Type B pancreatic cell (in vitro differentiated cells): ENCODE measurements at places on chromosomes 12 and 14.

DNA sequence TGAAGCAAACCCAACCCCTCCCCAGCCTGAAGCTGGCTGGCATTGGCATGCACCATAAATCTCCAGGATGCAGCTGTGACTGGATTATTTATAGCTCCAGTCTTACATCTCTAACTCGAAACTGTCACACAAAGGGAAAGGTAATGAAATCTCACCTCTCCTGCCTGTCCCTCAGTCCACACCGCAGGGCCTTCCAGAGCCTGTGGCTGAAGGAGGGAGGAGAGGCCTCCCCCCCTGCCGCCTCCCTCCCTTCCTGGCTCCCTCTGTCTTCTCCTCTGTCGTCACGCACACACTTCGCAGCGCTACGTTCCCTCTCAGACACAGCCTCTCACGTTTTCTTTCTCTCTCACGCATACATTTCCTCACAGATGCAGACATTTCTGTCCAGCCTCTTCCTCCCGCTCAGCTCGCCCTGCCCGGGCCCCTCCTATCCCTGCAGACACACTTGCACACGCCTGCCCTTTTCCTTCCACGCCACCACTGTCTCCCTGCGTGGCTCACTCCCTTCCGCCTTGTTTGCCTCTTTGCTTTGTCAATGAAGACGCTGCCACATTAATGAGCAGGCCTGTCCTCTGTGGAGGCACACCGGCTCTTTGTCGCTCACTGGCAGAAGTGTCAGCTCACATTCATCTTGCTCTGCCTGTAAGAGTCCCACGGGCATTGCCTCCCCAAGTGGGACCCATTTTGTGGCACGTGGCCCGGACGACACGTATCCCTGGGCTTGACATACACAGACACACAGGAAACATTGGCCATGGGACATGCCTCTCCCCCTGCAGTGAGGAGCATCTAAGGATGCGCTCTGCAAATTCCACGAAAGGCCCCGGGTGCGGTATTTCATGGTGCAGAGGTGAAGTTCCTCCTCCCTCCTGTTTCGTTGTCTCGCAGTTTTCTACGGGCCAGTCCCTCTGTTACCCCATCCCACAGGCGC lies 27.9 kb downstream of the IRF2BPL start:
- H3K4me3 ChIP-seq: peak overlapping the region; percentile 59
- DNase-seq: no peak

DNA sequence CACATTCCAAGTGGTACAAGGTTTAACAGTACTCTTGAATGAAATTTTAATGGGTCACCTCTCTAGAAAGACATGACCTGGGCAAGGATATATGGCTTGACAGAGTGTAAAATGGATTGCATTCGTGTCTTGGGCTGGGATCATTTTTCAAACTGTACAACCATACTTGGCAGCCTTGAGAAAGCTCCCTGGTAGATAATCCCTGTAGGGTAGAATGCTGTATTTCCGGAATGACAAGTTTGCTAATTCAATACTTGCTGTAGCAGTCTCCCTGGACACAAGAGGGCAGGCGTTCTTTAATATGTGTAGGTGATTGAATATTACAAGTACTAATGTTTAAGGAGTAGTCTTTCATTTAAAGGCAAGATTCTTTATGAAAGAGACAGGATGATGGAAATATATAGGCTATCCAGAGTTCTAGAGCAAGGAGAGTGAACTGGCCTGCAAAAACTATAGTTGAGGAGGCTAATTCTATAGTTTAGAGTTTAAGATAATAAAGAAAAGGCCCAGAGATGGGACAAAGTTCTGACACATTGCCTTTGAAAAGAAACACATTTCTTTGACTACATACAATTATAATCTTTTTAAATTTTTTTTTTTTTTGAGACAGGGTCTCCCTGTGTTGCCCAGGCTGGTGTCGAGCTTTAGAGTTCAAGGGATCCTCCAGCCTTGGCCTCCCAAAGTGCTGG lies 53.4 kb downstream of the PLBD1 start:
- H3K36me3 ChIP-seq: peaks cover 29% of the 10 kb centered on the region
- H3K4me3 ChIP-seq: peak overlapping the region; percentile 50
- DNase-seq: no peak
- H3K27me3 ChIP-seq: no peaks in the 10 kb centered on the region
- no peaks in the 10 kb centered on the region for H3K4me1 ChIP-seq

- peaks cover 28% of the 10 kb centered on the region for H3K4me1 ChIP-seq
- H3K27me3 ChIP-seq: no peaks in the 10 kb centered on the region
- H3K4me3 ChIP-seq: no peak overlapping the region
- H3K36me3 ChIP-seq: peaks cover 7% of the 10 kb centered on the region
- H3K27ac ChIP-seq: no peak overlapping the region
- no peak for DNase-seq
These were observed 29.1 kb downstream of the CHST11 start for GRCh38 chr12:104485651-104486362.

GRCh38 chr12:49895773-49896172 lies 7.9 kb downstream of the FAIM2 start:
- no peak for DNase-seq
- H3K36me3 ChIP-seq: no peaks in the 10 kb centered on the region
- peaks cover 20% of the 10 kb centered on the region for H3K27me3 ChIP-seq

GRCh38 chr14:35286707-35287106 lies 5.5 kb upstream of the PSMA6 start:
- H3K4me3 ChIP-seq: no peak overlapping the region
- no peak for DNase-seq
- H3K27ac ChIP-seq: no peak overlapping the region
- peaks cover 4% of the 10 kb centered on the region for H3K4me1 ChIP-seq

- no peak overlapping the region for H3K27ac ChIP-seq
- H3K4me1 ChIP-seq: peaks cover 13% of the 10 kb centered on the region
- no peak overlapping the region for H3K4me3 ChIP-seq
These were observed 273.6 kb upstream of the PWP1 start for GRCh38 chr12:107411792-107412535.

GRCh38 chr12:96578526-96579125 lies 89.2 kb downstream of the CFAP54 start:
- H3K36me3 ChIP-seq: no peaks in the 10 kb centered on the region
- DNase-seq: no peak
- no peak overlapping the region for H3K27ac ChIP-seq
- H3K27me3 ChIP-seq: peaks cover 2% of the 10 kb centered on the region

GRCh38 chr12:69534389-69534822 lies 50.9 kb upstream of the CCT2 start:
- peaks cover 22% of the 10 kb centered on the region for H3K4me1 ChIP-seq
- peak overlapping the region; percentile 92 for H3K27ac ChIP-seq
- H3K36me3 ChIP-seq: peaks cover 31% of the 10 kb centered on the region
- no peak for DNase-seq
- H3K27me3 ChIP-seq: no peaks in the 10 kb centered on the region

GRCh38 chr12:5808981-5809380 lies 136.1 kb downstream of the ANO2 start:
- no peak overlapping the region for H3K27ac ChIP-seq
- H3K36me3 ChIP-seq: peaks cover 5% of the 10 kb centered on the region
- no peak for DNase-seq
- no peak overlapping the region for H3K4me3 ChIP-seq
- H3K27me3 ChIP-seq: peaks cover 50% of the 10 kb centered on the region
- H3K4me1 ChIP-seq: peaks cover 5% of the 10 kb centered on the region

- no peaks in the 10 kb centered on the region for H3K36me3 ChIP-seq
- no peak overlapping the region for H3K27ac ChIP-seq
- no peak overlapping the region for H3K4me3 ChIP-seq
These were observed 37.5 kb upstream of the INF2 start for GRCh38 chr14:104651876-104652260.

DNA sequence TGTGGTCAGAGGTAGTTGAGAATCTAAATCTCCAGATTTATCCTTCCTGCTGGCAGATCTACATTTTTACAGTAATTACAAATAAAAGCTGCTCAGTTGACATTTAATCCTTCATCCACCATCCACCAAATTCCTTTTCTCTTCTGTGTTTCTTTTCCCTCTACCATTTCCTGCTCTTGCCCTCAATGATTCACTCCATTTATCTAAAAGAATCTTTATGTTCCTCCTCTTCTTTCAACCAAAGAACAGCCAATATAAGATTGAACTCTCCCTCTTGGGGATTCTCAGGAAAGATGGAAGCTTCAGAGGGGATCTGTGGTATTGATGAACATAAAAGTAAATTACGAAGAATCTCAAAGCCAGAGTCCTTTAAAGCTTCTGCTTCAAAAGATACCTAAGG lies 4.4 kb downstream of the MAP4K5 start:
- H3K36me3 ChIP-seq: peaks cover 21% of the 10 kb centered on the region
- no peak for DNase-seq
- H3K27me3 ChIP-seq: no peaks in the 10 kb centered on the region

DNA sequence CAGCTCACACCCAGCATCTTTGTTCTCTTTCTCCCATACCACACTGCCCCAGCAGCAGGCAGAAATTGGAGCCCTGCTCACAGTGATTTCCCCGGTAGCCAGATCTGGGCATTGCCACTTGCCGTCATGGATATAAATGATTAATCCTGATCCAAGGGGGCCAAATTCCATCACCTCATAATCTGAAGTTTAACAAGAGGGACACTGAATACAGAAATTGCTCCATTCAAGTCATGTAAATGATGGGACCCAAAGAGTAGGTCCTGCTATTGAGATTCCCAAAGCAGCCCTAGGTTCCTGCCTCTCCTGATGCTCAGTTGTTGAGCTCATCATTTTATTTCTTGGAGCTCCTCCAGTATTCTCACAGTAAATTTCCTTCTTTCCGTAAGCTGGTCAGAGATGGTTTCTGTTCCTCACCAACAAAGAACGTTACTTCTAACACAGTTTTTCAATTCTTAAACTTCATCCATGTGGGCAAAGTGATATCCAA lies 11.7 kb downstream of the ITPR2 start:
- H3K4me1 ChIP-seq: no peaks in the 10 kb centered on the region
- DNase-seq: no peak
- H3K27ac ChIP-seq: no peak overlapping the region
- no peaks in the 10 kb centered on the region for H3K27me3 ChIP-seq

GRCh38 chr12:47858511-47859266 lies 39.0 kb upstream of the HDAC7 start:
- H3K4me3 ChIP-seq: no peak overlapping the region
- no peak for DNase-seq
- H3K4me1 ChIP-seq: no peaks in the 10 kb centered on the region
- H3K36me3 ChIP-seq: no peaks in the 10 kb centered on the region
